ENCODE measurements at places on chromosomes 12 and 14. TPM values are rescaled to one million over a fixed set of nuclear protein-coding genes. Genes with fewer than 3 reads are reported as not detected.

DNA sequence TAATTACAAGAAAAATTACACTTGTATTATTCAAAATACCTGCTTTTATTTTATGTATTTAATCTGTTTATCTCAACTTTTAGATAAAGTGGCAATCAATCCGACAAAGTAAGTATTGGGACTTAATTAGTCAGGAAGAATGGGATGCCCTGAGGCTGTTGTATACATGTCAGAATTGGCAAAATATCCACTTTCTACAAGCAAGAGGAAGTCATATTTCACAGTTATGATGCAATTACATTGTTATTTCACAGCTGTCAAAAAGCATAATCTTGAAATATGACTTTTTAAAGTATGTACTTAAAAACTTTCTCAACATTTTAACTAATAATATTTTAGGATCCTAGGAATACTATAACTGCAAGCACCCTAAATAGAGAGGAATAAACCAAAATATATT lies 357.1 kb upstream of the MGAT4C start:
- no peak overlapping the region for H3K27ac ChIP-seq
- no peaks in the 10 kb centered on the region for H3K36me3 ChIP-seq
- H3K4me3 ChIP-seq, result no peak overlapping the region

DNA sequence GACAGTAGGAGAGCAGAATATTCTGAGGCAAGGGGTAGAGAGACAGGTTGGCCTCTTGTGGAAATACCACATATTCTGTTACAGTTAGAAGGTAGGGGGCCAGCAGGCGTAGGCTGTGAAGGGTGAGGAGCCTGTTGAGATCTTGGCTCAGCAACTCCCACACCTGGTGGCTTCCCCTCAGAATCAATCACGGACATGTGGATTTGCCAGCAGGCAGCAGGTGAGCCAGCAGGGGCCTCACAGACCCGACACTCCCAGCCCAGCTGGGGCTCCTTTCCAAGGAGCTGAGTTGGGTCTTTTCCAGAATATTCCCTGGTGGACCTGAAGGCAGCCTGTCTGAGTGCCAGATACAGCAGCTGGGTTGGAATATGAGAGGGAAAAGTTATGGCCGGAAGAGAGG lies 150.0 kb upstream of the CRY1 start:
- no peak overlapping the region for H3K4me3 ChIP-seq
- no peaks in the 10 kb centered on the region for H3K4me1 ChIP-seq
- H3K27ac ChIP-seq, result no peak overlapping the region
- H3K27me3 ChIP-seq, result peaks cover under 1% of the 10 kb centered on the region

DNA sequence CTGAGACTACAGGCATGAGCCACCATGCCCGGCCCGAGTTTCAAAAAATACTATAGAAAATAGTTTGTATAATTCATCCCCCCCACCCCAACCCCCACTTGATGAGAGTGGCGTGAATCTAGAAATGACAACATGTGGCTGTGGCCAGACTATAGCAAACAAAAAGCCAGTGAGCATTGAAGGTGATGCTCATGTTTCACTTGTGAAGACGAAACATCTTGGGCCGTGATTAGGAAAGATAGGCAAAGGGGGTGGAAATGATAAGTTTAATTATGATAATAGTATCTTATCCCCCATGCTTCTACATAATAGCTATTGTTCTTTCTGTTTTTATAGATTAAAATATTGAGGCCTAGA lies 8.5 kb downstream of the BORCS5 start:
- H3K27ac ChIP-seq, result peak overlapping the region; percentile 54
- H3K4me1 ChIP-seq, result peaks cover 42% of the 10 kb centered on the region

GRCh38 chr14:100304825-100305323 lies 1.4 kb downstream of the SLC25A29 start:
- DNase-seq, result peak; percentile 37
- peaks cover 2% of the 10 kb centered on the region for H3K27me3 ChIP-seq
- no peaks in the 10 kb centered on the region for H3K36me3 ChIP-seq
- H3K4me1 ChIP-seq, result peaks cover 12% of the 10 kb centered on the region
- peak overlapping the region; percentile 78 for H3K4me3 ChIP-seq

DNA sequence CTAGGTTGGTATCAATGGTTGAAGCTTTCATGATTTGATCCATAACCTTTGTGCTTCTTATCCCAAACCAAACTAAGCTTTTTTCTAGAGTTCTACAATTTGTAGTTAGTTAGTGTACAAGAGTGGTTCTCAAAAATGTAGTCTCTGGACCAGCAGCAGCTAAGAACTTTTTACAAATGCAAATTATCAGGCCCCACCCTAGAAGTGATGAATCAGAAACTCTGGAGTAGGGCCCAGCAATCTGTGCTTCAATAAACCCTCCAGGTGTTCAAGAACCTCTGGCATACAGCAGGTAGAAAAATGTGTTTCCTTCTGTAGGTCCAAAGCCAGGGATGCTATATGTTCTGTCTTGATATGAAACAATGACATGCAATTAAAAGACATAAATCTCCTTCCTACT lies 26.1 kb upstream of the ACTR6 start:
- no peak overlapping the region for H3K27ac ChIP-seq
- peaks cover 14% of the 10 kb centered on the region for H3K36me3 ChIP-seq
- no peak overlapping the region for H3K4me3 ChIP-seq

GRCh38 chr14:24431569-24432258 lies 2.0 kb downstream of the KHNYN start:
- peaks cover 30% of the 10 kb centered on the region for H3K36me3 ChIP-seq
- H3K4me1 ChIP-seq, result peaks cover 31% of the 10 kb centered on the region
- H3K27ac ChIP-seq, result peak overlapping the region; percentile 97

GRCh38 chr14:23009939-23010726 lies at the start of gene C14orf93:
Gene C14orf93, minus strand, starts transcription at chr14:23010143. Its CDS starts 11,120 bp downstream, at chr14:22999023.
- H3K36me3 ChIP-seq, result no peaks in the 10 kb centered on the region
- H3K27ac ChIP-seq, result peak within 1 kb of the TSS; percentile 93
- peak; percentile 89 for DNase-seq
- peaks cover 31% of the 10 kb centered on the region for H3K4me1 ChIP-seq
- no peaks in the 10 kb centered on the region for H3K27me3 ChIP-seq

- no peaks in the 10 kb centered on the region for H3K36me3 ChIP-seq
- no peak overlapping the region for H3K4me3 ChIP-seq
- H3K27ac ChIP-seq, result no peak overlapping the region
- peaks cover 3% of the 10 kb centered on the region for H3K27me3 ChIP-seq
- peaks cover under 1% of the 10 kb centered on the region for H3K4me1 ChIP-seq
- no peak for DNase-seq
Measured at GRCh38 chr14:104895786-104896661, 28.7 kb upstream of the PLD4 start.

DNA sequence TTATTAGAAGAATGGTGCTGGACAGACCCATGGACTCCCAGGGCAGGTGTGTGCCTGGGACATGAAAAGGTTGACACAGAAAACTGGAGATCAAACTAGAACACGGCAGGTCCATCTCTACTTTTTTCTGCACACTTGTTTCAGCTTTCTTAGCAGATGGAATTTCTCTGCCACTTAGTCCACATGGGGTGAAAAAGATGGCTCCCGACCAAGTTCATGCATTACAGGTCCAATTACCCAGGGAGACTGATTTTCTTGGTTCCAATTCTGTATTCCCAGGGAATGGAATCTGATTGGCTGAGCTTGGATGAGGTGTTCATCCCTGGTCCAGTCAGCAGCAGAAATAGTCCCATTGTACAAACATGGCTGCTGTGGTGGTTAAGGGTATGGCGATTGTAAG lies 238.9 kb upstream of the SRRM4 start:
- no peaks in the 10 kb centered on the region for H3K4me1 ChIP-seq
- DNase-seq, result no peak
- H3K4me3 ChIP-seq, result no peak overlapping the region
- no peak overlapping the region for H3K27ac ChIP-seq
- no peaks in the 10 kb centered on the region for H3K36me3 ChIP-seq

KCNH5 gene
- total RNA-seq, result not detected

DNA sequence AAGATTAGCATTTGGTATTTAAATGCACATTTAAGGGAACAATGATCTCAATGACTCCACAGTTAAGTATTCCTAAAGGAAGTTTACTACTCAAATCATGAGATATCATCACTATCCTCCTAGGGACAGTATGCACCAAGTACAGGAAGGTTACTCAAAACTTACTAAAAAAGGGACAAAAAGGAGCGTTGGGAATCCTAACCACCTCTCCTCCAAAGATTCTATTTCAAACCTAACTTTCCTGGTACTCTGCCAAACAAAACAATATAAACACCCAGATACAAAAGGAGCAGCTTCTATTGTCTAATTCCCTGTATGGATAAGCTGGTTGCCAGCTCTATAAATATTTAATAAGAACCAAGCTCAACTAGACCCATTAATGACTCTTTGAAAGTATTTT lies 377.7 kb downstream of the NUAK1 start:
- no peaks in the 10 kb centered on the region for H3K4me1 ChIP-seq
- no peak overlapping the region for H3K4me3 ChIP-seq
- DNase-seq, result no peak
- H3K27me3 ChIP-seq, result peaks cover 5% of the 10 kb centered on the region
- no peak overlapping the region for H3K27ac ChIP-seq

RASAL1 gene
- 12.4 TPM for total RNA-seq

SSTR1 gene
- not detected for total RNA-seq

DNA sequence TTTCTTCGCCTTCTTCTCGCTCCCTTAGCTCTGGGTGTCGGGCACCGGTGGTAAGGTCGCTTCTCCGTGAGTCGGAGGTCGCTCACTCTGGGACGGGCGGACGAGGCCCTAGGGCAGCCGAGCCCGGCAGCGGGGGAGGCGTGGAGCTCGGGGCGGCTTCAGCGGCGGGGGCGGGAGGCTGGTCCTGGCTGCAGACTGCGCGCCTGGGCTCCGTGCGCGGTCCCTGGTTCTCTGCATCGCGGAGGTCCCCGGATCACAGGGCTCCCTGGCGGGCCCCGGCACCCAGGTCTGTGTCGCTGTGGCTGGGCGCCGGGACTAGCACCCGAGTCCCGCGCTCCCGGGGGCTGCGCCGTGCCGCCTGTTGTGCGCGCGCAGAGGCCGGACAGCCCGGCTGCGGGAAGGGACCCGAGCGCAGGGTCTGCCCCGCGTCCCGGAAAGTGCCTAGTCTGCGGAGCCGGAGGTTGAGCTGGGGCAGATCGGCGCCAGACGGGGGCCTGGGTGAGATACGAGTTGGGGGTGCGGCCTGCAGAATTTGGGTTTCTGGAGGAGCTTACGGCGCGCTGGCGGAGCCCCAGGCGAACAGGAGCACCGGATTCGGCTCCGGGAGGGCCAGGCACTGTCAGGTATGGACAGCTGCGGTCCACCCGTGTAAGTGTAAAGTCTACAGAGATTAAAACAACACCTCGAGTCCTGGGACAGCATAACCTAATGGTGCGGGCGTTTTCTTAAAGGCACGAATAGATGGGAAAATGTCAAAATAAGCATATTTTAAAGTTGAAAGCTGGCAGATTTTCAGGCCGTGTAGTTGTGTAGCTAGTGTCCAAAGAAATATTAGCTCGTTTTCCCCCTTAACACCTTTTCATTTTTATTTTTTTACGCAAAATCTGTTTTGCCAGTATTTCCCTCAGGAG lies 713 bp downstream of the FRMD6 start:
- H3K27ac ChIP-seq, result peak overlapping the region; percentile 52
- peaks cover 23% of the 10 kb centered on the region for H3K4me1 ChIP-seq
- peak overlapping the region; percentile 80 for H3K4me3 ChIP-seq
- peak; percentile 58 for DNase-seq
- H3K27me3 ChIP-seq, result peaks cover 27% of the 10 kb centered on the region
- no peaks in the 10 kb centered on the region for H3K36me3 ChIP-seq

CCND2 gene
- 617 TPM for total RNA-seq

DNA sequence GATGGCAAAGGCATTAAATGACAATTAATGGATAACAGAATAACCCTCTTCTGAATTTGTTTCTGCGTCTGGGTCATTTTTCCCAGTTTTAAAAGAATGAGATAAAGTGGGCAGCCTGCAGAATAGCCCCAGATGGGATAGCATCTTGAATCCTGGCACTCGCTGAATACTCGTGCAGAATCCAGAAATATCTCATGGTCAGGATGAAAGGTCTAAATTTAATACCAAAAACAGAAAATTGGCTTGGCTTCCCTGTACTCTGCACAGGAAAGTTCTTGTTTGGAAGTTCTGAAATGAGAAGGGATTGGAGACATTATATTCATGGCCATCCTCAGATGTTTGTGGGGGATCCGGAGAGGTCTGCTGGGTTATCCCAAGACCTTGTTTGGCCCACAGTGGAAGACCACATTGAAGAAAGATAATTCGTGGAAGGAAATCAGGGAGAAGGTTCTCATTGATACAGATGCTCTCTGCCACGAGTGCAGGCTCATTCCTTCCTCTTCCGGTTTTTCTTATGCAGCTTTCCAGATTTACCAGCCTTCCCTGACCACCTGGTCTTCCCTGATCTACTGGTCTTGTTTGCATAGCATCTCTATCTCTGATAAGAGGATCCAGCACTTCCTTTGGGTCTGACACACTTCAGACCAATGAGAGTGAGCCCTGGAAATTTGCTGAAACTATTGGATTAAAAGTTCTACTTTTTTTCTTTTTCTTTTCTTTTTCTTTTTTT lies 6.0 kb upstream of the IFT81 start:
- H3K4me3 ChIP-seq, result no peak overlapping the region
- H3K4me1 ChIP-seq, result no peaks in the 10 kb centered on the region
- no peaks in the 10 kb centered on the region for H3K36me3 ChIP-seq
- peaks cover 7% of the 10 kb centered on the region for H3K27me3 ChIP-seq
- H3K27ac ChIP-seq, result no peak overlapping the region

GRCh38 chr12:40701756-40702155 lies 9.5 kb downstream of the CNTN1 start:
- no peak overlapping the region for H3K4me3 ChIP-seq
- H3K4me1 ChIP-seq, result no peaks in the 10 kb centered on the region
- H3K27me3 ChIP-seq, result no peaks in the 10 kb centered on the region

ARHGEF25 gene
- 1.1 TPM for total RNA-seq

- no peak overlapping the region for H3K27ac ChIP-seq
- H3K4me3 ChIP-seq, result no peak overlapping the region
- no peaks in the 10 kb centered on the region for H3K4me1 ChIP-seq
- DNase-seq, result no peak
- H3K36me3 ChIP-seq, result no peaks in the 10 kb centered on the region
- H3K27me3 ChIP-seq, result peaks cover 5% of the 10 kb centered on the region
Measured at GRCh38 chr12:31600750-31601149, 9.8 kb upstream of the DENND5B start.

- H3K27me3 ChIP-seq, result no peaks in the 10 kb centered on the region
- peaks cover 33% of the 10 kb centered on the region for H3K4me1 ChIP-seq
- no peaks in the 10 kb centered on the region for H3K36me3 ChIP-seq
- no peak overlapping the region for H3K4me3 ChIP-seq
- no peak for DNase-seq
- peak overlapping the region; percentile 67 for H3K27ac ChIP-seq
Measured at GRCh38 chr12:108313241-108313605, 25.9 kb downstream of the CMKLR1 start.

DNA sequence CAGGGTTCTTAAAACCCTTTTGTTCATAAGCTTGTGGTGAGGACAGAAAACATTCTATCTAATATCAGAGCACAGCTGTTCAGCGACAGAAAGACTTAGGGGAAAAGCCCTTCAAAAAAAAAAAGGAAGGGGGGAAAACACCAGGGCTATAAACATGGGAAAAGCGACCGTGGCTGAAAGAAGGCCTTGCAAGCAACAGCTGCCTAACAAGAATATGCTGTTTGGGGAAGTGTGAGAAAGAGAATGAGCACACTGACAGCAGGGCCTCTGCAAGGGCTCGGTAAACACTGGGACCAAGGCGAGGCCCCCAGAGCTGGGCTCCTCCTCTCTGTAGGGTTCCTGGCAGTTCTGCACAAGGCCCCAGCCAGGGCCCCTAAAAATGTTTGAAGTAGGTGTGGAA lies 27.4 kb upstream of the CCND2 start:
- no peak overlapping the region for H3K4me3 ChIP-seq
- H3K27me3 ChIP-seq, result peaks cover 7% of the 10 kb centered on the region
- DNase-seq, result no peak
- H3K4me1 ChIP-seq, result peaks cover 9% of the 10 kb centered on the region
